Foreskin keratinocyte (primary cell): ENCODE measurements at places on chromosomes 3 and 15. TPM values are rescaled to one million over a fixed set of nuclear protein-coding genes. Genes with fewer than 3 reads are reported as not detected.

DNA sequence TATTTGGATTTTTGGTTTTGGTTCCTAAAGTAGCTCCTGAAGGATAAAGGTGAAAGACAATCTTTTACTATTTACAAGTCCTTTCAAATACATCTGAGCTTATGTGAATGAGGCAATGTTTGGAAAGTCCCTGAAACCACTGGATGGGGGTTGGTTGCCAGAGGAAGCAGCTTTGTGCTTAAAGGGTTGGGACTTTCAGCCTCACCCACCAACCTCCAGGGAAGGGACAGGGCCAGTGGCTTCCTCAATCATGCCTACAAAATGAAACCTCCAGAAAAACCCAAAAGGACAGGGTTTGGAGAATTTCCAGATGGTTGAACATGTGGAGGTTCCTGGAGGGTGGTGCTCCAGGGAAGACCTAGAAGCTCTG lies 20.9 kb upstream of the ABHD17C start:
- DNase-seq = peak; percentile 43

DNA sequence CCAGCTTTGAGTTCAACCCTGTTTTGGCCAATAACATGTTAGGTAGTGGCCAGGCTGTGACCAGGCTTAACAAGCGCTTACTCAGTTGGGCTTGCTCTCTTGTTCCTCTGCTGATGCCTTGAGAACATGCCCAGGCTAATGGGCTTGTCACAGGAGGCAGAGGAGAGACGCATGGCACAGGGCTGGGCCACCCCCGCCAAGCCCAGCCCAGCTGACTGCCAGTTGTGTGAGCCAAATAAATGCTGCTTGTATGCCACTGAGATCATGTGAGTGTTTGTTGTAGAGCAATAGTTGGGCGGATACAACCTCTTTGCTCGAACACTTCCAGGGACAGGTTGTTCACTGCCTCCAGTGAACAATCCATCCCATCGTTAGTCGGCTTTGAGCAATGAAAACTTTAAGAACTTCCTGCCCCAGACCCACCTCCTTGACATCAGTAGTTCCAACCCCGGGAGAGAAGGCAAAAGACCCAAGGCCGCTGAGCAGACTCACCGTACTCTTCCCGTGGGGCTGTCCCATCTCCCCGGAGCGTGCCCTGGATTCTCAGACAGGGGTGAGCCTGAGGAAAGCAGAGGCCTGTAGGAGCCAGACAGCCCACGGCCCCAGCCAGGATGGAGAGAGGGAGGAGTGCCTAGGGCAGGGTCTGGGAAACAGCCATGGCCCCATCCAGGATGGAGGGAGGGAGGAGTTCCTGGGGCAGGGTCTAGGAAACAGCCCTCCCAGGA lies 4.1 kb downstream of the PLA2G4F start:
- no peak for DNase-seq

- DNase-seq = no peak
These were observed 95.9 kb upstream of the AKAP13 start for GRCh38 chr15:85284497-85284896.

C3orf22 gene
- total RNA-seq = not detected in 2 replicates

DNA sequence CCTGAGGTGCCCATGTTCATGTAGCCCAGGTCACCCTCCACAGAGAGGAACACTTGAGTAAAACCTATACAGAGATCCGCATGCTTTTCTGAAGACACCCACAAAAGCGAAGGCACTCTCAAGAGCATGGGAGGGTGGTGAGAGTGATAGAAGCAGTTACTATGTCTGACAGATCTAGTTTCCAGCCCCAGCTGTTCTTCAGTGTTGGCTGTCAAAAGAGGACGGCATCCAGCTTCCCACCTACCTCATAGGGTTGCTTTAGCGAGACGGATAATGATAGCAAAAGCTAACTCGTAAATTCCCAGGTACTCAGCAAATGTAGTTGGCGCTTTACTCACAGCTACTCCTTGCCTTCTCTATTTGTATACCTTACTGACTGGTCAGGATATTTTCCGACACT lies 3.0 kb upstream of the MEX3B start:
- no peak for DNase-seq

CASR gene
- not detected in 2 replicates for total RNA-seq

DNA sequence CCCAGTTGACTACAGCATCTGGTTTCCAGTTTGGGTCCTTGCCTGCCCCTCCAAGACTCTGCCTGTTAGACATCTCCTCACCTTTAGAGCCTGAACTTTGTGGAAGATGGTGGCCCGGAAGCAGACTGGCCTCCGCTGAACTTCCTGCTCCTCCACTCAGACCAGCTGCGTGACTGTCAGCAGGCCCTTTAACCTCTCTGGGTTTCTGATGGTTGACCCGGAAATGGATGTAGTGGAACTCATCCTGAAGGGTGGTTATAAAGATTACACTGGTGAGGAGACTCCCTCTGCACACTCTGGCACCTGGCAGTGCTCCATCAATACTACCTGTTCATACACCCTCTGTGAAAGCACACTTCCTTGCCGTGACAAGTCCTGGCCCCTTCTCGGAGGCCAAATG lies 151.9 kb upstream of the TLE3 start:
- DNase-seq = no peak

LEKR1 gene
- total RNA-seq = 0.37 and 0.67 TPM in 2 replicates

- no peak for DNase-seq
These were observed 305.2 kb upstream of the SEMA6D start for GRCh38 chr15:47412136-47412535.

CDV3 gene
- 202 and 218 TPM in 2 replicates for total RNA-seq

GRCh38 chr3:21825684-21826083 lies 74.7 kb upstream of the ZNF385D start:
- DNase-seq = no peak

- peak; percentile 56 for DNase-seq
These were observed 54.5 kb downstream of the PSMD6 start for GRCh38 chr3:63968612-63969350.

GRCh38 chr3:107545680-107546120 lies 22.9 kb downstream of the BBX start:
- no peak for DNase-seq

DNA sequence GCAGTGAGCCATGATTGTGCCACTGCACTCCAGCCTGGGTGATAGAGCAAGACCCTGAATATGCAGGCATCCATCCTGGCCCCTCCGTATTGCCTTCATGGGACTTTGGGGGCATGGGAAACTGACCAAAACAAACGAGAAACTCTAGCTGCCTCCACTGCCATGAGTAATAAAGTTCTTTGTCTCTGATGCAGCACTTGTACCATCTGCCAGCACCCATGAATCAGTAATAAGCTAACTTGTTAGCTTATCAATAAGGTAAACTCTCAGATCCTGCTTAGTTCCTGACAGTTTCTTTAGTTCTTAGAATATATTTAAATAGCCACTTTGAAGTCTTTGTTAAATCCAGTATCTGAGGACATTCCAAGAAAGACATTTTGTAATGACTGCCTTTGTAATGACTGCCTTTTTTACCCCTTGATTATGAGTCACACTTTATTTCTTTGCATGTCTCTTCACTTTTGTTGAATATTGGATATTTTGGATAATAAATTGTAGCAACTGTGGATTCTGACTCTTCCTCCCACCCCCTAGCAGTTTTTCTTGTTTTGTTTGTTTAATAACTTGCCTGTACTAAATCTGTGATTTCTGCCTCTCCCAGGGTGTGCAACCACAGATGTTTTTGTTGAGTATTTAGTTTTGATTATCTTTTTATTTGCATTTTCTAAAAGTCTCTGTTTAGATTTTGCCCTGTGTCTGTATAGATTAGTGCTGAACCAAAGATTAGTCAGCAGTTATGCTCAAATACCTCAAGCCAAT lies 136.9 kb downstream of the HCN4 start:
- DNase-seq = no peak

DNA sequence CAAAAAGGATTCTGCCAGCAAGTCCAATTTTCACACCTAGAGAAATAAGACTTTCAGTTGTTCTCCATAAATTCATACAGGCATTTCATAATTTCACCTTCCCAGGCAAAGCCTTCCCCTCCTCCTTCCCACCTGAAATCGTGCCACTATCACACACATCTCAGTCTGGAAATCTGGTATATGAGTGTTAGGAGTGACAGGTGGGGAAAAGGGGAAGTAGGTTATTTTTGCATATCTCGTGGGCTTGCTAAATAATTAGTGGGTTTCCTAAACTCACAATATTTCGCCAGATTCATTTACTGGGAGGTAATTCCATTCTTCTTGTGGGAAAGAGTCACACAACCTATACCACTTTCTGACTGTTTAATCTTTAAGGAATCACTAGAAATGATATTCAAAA lies 7.4 kb downstream of the ALDH1A2 start:
- DNase-seq = no peak
